Activated naive CD8-positive, alpha-beta T cell treated with anti-CD3 and anti-CD28 coated beads, Interleukin-2, amount 10 ng/mL, durations not matched to agents 7 days and 5 days (primary cell): ENCODE measurements at places on chromosomes 3 and 15.

- H3K4me1 ChIP-seq: peaks cover 10% of the 10 kb centered on the region
- peaks cover 3% of the 10 kb centered on the region for H3K36me3 ChIP-seq
- H3K4me3 ChIP-seq: no peak overlapping the region
These were observed 521.9 kb upstream of the PROK2 start for GRCh38 chr3:72306800-72307341.

GRCh38 chr15:81475471-81475870 is 101.5 kb upstream of the TMC3 start:
- no peak overlapping the region for H3K27ac ChIP-seq
- DNase-seq: no peak
- H3K4me1 ChIP-seq: no peaks in the 10 kb centered on the region
- peaks cover 8% of the 10 kb centered on the region for H3K27me3 ChIP-seq

- no peaks in the 10 kb centered on the region for H3K27me3 ChIP-seq
- H3K36me3 ChIP-seq: peaks cover 13% of the 10 kb centered on the region
- H3K4me1 ChIP-seq: peaks cover 9% of the 10 kb centered on the region
- DNase-seq: no peak
These were observed 31.5 kb downstream of the KLHL18 start for GRCh38 chr3:47314056-47314764.

- no peaks in the 10 kb centered on the region for H3K27me3 ChIP-seq
- H3K36me3 ChIP-seq: peaks cover 3% of the 10 kb centered on the region
- peaks cover 6% of the 10 kb centered on the region for H3K4me1 ChIP-seq
- no peak for DNase-seq
- H3K27ac ChIP-seq: peak overlapping the region; percentile 37
These were observed 319.2 kb downstream of the SLC9A9 start for GRCh38 chr3:143529018-143529478.

- DNase-seq: no peak
- H3K27me3 ChIP-seq: no peaks in the 10 kb centered on the region
- no peak overlapping the region for H3K4me3 ChIP-seq
These were observed 41.0 kb upstream of the COPB2 start for GRCh38 chr3:139430493-139430892.
